T-helper 1 cell treated with Interleukin-12 subunit alpha and Interleukin-12 subunit beta and Interleukin-4 antibody, amounts not matched to agents 30 ng/mL and 1 ng/mL, for 36 hours (primary cell): ENCODE measurements at places on chromosomes 7 and 10. TPM values are rescaled to one million over a fixed set of nuclear protein-coding genes. Genes with fewer than 3 reads are reported as not detected.

The COL17A1 gene
- not detected in 2 replicates for total RNA-seq

The HOXA13 gene
- not detected in 2 replicates for total RNA-seq

The MYOF gene
- 1.8 and 2.3 TPM in 2 replicates for total RNA-seq

The CLRN3 gene
- not detected in 2 replicates for total RNA-seq

The AEBP1 gene
- 6.1 and 9.0 TPM in 2 replicates for total RNA-seq

The UTF1 gene
- total RNA-seq, result not detected in 2 replicates

The COL28A1 gene
- not detected in 2 replicates for total RNA-seq

The OR2A1 gene
- not detected in 2 replicates for total RNA-seq

The CYP17A1 gene
- not detected in 2 replicates for total RNA-seq

The TEX36 gene
- total RNA-seq, result not detected in 2 replicates

The OGDHL gene
- total RNA-seq, result 0.12 TPM in 1 of 2 replicates, not detected in the other

The CTAGE8 gene
- total RNA-seq, result 2.5 and 2.9 TPM in 2 replicates

The DKK1 gene
- not detected in 2 replicates for total RNA-seq
